ENCODE measurements at places on chromosomes 12 and 14.
A peak's percentile ranks its signal among the peaks of the same experiment; 100 is the strongest.

DNA sequence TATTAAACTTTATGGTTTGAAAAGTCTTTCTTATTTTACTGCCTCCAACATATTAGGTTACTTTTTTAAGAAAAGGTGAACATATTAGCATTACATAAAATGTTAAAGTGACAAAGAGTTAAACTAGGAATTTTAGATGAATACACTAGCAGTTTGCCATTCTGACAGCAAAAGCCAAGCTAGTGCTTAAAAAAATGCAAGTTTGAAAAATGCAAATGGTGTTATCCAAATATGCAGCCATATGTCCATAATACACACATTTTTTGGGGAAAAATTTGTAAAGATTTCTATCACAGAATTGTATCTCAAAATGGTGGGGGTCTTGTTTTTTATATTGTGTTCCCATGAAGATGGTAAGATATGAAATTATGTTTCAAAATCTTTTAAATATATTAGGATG is 466.1 kb downstream of the FOXG1 start:
- no peak for DNase-seq

- DNase-seq: no peak
These were observed 117.1 kb upstream of the SLC35F4 start for GRCh38 chr14:57982804-57983634.

- no peak for DNase-seq
These were observed 33.2 kb downstream of the ZNF664 start for GRCh38 chr12:124006085-124006845.

DNA sequence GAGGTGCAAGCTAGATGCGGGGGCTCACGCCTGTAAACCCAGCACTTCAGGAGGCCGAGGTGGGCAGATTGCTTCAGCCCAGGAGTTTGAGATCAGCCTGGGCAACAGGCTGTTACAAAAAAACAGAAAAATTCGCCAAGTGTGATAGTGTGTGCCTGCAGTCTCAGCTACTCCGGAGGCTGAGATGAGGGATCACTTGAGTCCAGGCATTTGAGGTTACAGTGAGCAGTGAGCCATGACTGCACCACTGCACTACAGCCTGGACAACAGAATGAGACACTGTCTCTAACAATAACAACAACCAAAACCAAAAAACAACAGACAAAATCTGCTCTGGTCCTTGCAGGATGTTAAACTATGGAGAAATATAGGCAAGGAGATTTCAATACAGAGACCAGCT is 13.9 kb downstream of the BTBD7 start:
- peak; percentile 55 for DNase-seq

- DNase-seq: no peak
These were observed 45.5 kb upstream of the FZD10 start for GRCh38 chr12:130116791-130117190.

GRCh38 chr12:120546050-120546386 is 11.9 kb downstream of the RNF10 start:
- DNase-seq: no peak

DNA sequence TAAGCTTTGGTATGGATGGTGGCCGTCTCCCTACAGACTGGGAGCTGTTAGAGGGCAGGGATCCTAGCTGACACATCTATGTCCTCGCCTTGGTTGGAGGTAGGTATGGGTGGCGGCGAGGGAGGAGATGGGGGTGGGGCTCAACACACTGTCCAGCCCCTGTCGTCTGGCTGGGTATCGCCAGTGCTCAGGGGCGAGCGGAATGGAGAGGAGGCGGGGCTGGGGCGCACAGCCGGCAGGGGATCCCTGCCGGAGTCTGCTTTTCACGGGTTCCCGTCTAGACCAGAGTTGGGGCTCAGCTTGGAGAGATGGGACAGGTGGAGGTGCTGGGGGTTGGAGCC is 16.1 kb downstream of the TAMALIN start:
- no peak for DNase-seq

GRCh38 chr12:27705263-27705662 is 5.4 kb upstream of the MRPS35 start:
- no peak for DNase-seq

GRCh38 chr14:68162887-68163286 is 343.3 kb downstream of the RAD51B start:
- DNase-seq: no peak

GRCh38 chr12:28602786-28603185 is 412.5 kb downstream of the CCDC91 start:
- DNase-seq: no peak

GRCh38 chr14:48331421-48331820 is 656.0 kb upstream of the MDGA2 start:
- DNase-seq: no peak

DNA sequence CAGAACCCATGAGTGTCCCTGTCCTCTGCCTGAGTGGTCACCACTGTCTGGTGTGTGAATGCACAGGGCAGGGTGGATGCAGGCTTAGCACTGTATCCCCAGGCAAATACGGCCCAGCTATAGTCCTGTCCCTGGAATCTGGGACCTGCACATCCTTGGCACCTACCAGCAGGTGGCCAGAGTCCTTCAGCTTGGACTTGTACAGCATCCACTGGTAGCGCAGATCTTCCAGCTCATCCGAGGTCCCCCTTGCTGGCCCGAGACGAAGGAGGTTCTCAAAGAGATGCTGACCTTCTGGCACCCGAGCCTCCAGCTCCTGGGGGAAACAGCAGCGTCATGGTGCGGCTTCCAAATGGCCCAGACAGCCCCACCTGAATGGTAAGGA is 83.4 kb downstream of the SYNE3 start:
- no peak for DNase-seq

DNA sequence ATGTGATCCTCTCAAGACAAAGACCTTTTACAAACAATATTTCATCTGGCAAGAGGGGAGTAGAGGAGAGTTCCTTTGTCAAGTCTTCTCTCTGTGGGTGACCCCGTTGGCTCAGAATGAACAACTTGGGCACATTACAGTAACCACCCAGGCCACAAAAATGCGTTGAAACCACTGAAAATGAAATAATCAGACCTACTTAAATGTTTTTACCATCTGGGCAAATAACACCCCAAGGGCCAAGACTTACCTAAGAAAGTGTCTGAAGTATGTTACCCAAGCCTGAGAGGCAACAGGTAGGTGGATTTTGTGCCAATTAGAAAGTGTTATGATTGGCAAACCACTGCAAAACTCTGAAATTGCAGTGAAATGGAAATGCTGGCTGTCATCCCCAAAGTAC is 1.3 kb downstream of the TC2N start:
- no peak for DNase-seq

- DNase-seq: no peak
These were observed 125.1 kb upstream of the GRIP1 start for GRCh38 chr12:66803930-66804329.

GRCh38 chr12:107475900-107476299 is 209.7 kb upstream of the PWP1 start:
- no peak for DNase-seq

GRCh38 chr14:78278464-78279250 is 108.5 kb downstream of the NRXN3 start:
- no peak for DNase-seq

GRCh38 chr12:108129017-108129812 is at the start of gene WSCD2:
Gene WSCD2, plus strand, starts transcription at chr12:108129288. Its CDS starts 66,545 bp downstream, at chr12:108195833.
- DNase-seq: peak; percentile 41

GRCh38 chr12:51937926-51938325 is 13.6 kb upstream of the ACVR1B start:
- DNase-seq: no peak

DNA sequence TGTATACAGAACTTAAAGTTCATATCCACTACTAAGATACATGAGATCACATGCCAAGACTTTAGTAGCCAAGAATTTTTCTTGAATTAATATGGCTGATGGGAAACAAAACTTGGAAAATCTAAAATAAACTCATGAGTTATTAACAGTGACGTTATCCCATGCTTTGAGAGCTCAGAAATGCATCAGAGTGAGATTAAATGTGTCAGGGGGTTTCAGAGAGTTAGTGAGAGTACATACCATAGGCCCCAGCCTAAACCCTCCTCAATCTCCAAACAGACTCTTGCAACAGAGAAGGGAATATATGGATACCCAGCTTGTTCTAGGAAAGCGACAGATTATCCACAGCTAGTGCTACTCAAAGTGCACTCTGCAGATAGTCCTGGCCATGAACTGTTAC is 19.3 kb downstream of the SLC35F4 start:
- DNase-seq: peak; percentile 10

DNA sequence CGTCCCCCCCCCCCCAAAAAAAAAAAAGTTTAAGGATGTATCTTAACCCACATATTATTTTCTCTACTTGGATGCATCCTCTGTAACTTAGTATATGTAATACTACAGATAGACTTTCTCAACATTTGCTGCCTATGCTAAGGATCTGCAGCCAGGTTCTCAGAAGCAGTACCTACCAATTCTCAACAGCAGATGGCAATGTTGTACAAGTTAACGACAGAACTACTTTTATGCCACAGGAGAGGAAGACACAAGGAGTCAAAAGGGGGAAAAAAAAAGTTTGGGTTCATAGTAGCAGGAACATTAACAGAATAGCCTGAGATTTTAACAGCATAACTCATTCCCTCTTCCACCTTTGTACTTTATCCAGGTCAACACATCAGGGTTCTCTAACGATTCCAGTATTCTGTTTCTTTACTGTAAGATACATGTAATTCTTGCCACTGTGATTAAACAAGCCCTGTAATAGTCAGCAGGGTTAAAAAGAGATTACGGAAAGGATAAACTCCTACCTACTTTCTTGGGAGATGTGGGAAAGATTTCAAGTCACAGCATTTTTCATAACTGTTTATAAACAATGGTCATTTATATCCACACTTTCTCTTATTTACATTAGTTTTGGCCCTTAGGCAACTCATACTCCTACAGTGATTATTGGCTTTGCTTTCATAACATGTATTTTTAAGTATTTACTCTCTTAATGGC is 5.7 kb upstream of the NEK9 start:
- peak; percentile 91 for DNase-seq

DNA sequence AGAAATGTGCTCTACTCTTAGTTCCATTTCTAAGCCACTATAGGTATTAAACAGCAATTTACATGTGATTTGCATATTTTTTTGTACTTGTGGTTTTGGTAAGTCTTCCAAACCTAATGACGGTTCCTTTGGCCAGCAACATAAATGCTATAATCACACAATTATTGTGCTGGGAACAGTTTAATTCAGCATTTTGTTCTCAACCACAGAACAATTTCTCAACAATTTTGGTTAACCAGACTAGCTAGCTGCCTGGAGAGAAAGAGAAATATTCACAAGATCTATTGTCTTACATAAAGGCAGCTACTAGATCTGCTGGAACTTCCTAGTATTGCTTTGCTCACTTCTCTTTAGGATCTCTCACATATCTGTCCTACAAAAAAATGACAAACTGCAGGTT is 265.3 kb downstream of the SOX5 start:
- no peak for DNase-seq

GRCh38 chr12:130111965-130112496 is 50.2 kb upstream of the FZD10 start:
- no peak for DNase-seq

GRCh38 chr12:120481022-120481767 is 11.6 kb upstream of the SRSF9 start:
- DNase-seq: no peak

GRCh38 chr14:68658029-68658509 is 134.8 kb downstream of the ZFP36L1 start:
- DNase-seq: no peak

DNA sequence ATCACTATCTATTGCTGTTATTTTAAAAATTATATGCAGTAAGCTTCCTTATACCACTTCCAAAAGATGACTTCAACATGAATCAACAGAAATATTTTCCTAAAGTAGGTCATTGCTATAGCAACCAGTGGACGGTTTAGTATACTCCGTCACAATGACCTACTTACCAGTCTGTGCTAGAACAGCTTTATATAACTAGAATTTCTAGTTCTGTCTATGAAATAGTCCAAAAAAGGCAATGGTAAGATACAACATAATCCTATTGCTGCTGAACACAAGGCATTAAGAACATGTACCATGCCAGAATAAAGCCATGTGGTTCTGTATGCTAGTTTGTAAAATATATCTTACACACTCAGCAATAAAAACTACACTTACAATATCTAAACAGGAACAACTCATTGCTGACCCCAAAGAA is 40.7 kb upstream of the MTERF2 start:
- DNase-seq: peak; percentile 98

DNA sequence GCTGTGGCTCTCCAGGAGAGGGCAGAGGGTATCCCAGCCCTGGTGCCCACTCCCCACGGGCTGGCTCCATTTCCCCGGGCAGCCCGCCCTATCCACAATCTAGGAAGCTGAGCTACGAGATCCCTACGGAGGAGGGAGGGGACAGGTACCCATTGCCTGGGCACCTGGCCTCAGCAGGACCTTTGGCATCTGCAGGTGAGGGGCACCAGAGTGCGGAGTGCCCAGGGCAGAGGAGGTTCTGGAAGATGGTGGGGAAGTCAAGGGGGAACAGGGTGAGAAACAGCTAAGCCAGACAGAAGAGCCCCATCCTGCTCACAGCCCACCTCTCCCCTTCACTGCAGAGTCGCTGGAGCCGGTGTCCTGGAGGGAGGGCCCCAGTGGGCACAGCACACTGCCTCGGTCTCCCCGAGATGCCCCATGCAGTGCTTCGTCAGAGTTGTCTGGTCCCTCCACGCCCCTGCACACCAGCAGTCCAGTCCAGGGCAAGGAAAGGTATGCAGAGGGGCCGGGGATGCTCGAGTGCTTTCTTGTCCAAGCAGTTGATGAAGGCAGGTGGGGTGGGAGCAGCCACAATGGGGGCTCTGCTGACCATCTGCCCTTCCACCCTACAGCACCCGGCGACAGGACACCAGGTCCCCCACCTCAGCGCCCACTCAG is 10.3 kb downstream of the TNS2 start:
- DNase-seq: no peak

DNA sequence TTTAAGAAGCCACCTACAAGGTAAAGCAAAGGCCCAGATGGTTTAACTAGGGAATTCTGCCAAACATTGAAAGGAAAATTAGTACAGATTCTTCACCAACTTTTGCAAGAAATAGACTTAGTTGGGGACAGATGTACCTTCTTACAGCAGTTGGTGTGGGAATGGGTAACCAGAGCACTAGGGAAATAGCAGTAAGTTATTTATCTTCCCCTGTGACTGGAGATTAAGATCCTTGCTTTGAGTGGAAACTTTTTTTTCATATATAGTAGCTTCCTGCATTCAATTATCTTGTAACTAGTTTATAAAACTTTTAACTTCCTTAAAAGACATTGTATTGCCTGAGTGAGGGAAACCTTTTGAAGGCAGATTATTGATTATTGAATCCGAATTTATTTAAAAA is 44.2 kb downstream of the ARID2 start:
- no peak for DNase-seq

GRCh38 chr12:6106218-6106617 is 18.3 kb downstream of the VWF start:
- peak; percentile 4 for DNase-seq

DNA sequence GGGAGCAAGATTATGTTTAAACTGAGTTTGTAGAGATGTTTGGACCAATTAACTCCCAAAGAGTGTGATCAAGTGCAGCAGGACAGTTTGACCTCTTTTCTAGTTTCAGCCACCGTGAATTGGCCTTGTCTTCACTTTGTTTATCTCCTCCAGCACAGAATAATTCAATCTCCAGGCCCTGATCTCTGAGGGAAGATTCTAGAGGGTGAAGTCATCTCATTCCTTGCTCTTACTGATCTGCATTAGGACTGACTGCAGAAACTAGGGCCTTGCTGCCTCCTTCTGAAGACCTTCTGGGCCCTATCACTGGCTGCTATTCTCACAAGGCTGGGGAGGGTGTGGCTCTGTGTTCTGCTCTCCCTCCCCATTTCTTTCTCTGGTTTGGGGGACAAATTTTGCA is 29.4 kb downstream of the C12orf75 start:
- peak; percentile 42 for DNase-seq

- DNase-seq: no peak
These were observed 47.9 kb downstream of the ANKRD9 start for GRCh38 chr14:102461490-102462338.

Measured in adipocyte (in vitro differentiated cells).